ENCODE measurements at places on chromosomes 2 and 18.
A peak's percentile ranks its signal among the peaks of the same experiment; 100 is the strongest.

- DNase-seq, result no peak
Observed at GRCh38 chr18:37156330-37156942, 327.5 kb downstream of the KIAA1328 start.

GRCh38 chr2:111702119-111702803, 181.7 kb downstream of the ANAPC1 start:
- peak; percentile 15 for DNase-seq

GRCh38 chr2:29082804-29083495, 8.6 kb upstream of the PCARE start:
- DNase-seq, result no peak

DNA sequence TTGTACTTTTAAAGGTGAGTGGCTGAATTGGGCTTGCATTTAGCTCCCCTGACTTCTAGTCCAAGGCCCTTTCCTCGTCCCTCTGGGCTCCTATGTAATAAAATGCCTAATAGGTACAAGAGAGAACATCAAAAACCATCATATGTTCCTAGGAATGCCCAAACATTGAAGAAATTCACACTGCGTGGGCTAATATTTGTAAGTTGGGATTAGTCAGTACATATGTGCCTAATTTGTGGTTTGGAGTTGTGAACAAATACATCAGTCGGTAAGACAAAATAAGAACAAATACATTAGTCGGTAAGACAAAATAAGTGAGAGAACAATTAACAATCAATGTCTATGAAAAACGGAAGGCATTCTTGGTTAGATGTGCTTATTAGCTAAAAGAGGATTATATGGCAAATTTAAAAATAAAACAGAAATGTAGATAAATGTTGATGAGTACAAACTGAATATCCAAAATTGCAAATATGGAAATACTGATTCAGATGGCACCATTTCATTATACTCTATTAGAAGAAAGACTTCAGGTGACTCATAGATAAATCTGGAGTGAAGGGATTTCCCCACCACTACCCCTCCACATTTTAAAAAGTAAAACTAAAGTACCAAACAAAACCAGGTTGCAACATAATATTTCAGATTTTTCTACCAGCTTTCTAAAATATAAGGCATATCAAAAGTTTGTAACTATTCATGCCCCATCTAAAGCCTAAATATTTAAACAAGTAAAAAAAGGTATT, 325.4 kb downstream of the ZEB2 start:
- no peak for DNase-seq

GRCh38 chr18:61607867-61608266, 274.6 kb downstream of the CDH20 start:
- no peak for DNase-seq

- DNase-seq, result no peak
Observed at GRCh38 chr2:238946318-238947242, 98.7 kb downstream of the TWIST2 start.

DNA sequence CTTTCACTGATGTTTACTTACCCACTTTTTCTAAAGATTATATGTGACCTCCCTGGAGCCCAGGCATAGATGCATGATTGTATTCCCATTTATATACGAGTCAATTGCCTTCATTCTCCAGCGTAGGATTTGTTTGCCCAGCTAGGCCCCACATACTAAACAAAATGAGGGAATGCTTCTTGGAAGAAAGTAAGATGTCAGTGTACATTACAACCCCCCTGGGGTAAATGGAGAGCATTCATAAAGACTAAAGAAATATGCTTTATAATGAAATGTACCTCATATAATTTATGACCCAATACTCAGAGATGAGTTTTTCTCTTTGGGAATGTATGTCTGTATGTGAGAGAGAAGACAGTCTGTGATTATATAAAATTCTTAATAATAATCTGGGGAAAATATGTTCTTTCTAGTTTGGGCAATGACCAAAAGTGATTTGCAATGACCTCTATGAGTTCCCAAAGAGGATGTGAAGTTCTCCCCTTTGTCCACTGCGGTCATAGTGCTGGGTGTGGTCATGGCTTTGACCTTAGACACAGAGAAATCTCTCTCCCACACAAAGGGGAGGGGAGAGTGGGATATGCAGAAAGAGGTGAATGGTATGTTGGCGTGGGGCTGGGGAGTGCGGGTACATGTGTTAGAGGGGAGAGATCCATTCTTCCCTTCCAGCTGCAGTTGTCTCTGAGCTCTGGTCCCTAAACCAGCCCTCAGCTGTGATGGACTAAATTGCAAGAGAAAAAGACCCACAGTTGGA, 175.6 kb downstream of the EN1 start:
- no peak for DNase-seq

GRCh38 chr2:230865766-230866755, 1.3 kb downstream of the ITM2C start:
- no peak for DNase-seq

DNA sequence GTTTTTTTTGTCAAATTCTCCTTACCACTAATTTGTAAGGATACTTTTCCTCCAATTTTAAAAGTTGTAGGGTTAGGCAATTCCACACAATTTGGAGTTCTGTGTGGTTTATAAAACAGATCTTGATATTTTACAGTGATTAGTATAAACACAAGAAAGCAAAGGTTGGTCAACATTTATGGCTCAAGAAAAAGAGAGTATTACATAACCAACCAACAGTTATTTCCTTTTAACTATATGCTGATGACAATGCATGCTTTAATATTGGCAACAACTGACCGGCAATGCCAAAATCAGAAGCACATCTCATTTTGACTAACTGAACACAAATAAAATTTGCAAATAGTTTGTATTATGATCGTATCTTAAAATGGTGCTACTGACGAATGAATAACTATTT, 137.2 kb downstream of the CDH2 start:
- DNase-seq, result no peak

GRCh38 chr2:117269574-117269973, 544.9 kb upstream of the DDX18 start:
- no peak for DNase-seq

DNA sequence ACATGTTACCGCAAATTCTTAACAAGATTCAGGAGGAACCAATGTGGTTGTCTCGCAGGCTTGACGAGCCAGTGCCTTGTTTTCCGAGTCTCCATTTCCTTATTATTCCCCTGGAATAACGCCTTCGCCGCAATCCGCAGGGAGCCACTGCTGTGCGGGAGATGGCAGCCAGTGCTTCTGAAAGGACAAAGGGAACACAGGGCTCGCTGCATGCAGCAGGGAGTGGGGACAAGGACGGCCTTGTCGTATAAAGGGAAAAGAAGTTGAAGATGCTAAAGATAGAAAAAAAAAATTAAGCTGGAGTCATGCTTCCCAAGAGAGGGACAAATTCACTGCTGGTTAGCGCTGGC, 221.4 kb downstream of the NDUFA10 start:
- DNase-seq, result no peak

DNA sequence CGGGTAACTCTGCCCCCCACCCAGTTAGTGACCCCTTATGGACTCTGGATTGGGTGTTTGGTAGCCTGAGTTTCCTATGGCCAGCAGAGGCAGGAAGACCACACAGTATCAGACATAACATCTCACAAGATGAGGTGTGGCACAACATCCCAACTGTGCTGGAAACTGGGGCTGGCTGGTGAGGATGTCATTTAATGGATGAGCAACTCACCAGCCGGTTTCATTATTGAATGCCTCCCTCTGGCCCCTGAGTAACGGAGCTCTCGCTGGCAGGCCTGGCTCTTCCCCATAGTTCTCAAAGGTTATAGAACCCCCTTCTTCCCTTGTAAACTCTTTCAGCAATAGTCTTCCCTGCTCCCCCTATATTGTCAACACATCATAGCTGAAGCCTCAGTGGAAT, 195.0 kb downstream of the BCL11A start:
- no peak for DNase-seq

GRCh38 chr2:53641290-53641689, 126.3 kb upstream of the CHAC2 start:
- no peak for DNase-seq

DNA sequence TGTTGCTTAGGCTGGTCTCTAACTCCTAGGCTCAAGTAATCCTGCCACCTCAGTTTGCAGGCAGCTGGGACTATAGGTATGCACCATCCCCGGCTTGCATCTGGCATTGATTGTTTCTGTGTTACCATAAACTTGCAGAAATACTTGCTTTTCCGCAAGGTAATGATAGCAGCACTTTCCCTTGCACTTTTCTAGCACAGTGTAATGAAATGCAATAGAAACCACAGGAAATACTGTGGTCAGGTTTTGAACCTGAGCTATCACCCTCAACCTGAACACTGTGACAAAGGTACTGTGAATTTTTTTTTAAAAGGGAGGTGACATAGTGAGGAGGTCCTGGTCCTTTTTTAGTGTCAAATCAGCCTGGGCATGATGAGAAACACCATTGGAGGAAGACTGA, 38.3 kb downstream of the DHRS9 start:
- DNase-seq, result peak; percentile 14

GRCh38 chr2:157931542-157931941, 55.4 kb upstream of the ACVR1 start:
- DNase-seq, result no peak

DNA sequence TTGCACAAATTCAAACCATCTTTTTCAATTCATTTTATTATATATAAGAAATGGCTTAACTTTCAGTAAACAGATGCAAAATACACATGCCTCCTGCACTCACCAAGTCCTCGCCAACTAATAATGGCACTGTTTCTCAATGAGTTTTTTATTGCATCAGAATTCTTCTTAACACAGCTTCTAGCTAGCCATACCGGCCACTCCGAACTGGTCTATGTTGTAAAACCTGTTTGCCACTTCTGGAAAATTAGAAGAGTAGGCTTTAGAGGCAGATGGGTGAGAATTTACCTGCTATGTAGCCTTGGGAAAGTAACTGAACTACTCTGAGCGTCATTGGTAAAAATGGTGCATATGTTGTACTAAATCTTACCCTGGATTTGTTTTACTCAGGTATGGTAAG, 100.6 kb upstream of the LHCGR start:
- no peak for DNase-seq

DNA sequence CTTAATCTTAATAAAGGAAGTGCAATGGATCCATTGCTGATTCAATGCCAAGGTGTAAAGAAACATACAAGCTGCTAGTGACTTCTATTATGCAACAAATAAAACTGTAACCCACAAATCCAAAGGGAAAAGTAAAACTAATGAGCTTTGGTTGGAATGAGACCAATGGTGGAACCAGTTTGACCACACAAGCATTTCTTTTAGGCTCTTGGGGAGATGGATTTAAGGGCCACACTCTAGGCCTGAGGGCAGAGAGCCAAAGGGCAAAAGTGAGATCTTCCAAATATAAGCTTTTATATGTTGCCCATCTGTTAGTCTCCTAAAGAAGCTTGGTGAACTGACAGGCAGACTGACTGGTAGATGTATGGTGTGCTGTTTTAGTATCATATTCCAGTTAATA, 41.5 kb upstream of the MMADHC start:
- no peak for DNase-seq

DNA sequence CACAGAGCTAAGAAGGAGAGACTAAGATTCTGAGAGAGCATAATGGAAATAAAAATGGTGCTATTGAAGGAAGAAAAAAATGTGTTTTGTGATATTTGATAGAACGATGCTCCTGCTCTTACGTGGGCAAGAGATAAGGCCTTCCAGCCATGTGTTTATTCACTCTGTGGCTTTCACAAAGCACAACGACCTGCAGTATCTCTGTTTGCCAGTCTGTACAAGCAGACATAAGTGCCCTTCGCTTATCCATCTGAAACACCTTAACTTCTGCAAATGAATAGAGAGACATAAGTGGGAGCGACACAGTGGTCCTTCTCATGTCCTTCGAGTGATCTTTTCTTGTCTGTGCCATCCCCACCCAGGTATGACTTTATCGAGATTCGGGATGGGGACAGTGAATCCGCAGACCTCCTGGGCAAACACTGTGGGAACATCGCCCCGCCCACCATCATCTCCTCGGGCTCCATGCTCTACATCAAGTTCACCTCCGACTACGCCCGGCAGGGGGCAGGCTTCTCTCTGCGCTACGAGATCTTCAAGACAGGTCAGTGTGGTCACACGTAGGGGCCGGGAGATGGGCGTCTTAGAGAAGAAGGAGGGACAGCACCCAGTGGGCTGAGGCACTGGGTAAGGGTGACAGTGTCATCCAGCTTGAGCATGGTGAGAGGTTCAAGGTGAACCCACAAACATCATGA, 33.7 kb downstream of the NRP2 start:
- DNase-seq, result no peak

GRCh38 chr2:57465067-57465466, 581.5 kb upstream of the VRK2 start:
- no peak for DNase-seq

DNA sequence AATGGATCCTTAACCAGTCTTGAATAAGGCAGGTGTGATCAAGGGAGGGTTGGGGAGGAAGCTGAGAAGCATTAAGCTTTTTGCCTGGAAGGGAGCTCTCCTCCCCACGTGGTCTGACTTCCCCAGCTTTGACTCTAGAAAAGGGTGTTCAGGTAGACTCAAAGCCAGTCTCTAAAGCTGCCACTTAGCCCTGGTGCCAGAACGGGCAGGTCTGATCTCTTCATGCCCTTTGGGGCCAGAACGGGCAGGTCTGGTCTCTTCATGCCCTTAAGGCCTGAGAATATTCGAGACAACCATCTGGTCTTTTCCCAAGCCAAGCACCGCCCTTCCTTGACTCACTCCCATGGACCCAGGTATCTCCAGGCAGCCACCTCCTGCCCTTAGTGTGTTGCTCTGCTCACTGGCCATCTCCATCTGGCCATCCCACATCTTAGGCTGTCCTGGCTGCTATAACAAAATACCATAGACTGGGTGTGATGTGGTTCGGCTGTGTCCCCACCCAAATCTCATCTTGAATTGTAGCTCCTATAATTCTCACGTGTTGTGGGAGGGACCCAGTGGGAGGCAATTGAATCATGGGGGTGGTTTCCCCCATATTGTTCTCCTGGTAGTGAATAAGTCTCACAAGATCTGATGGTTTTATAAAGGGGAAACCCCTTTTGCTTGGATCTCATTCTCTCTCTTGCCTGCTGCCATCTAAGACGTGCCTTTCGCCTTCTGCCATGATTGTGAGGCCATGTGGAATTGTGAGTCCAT, 59.4 kb downstream of the SNORC start:
- DNase-seq, result no peak

DNA sequence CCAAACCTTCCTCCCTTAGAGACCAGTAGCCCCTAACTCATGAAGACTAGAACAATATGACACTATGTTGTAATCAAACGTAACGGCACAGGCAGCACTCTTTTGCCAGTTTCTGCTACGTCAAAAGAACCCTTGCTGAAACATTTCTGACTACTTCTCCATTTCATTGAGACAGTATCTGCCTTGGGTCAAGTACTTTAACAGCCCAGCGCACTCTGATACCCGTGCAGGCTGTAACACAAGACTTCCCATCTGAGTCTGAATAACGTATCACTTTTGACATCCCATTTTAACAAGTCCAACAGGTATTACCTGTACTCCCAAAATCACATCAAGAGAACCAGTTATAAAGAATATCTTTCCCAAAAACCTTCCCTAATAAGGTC, 38.4 kb downstream of the TBC1D8 start:
- DNase-seq, result no peak

GRCh38 chr2:232761301-232761907, 15.0 kb downstream of the KCNJ13 start:
- DNase-seq, result peak; percentile 15
